Stimulated activated CD4-positive, alpha-beta T cell treated with anti-CD3 and anti-CD28 coated beads, TNF-alpha, amount 100 ng/mL, for 4 hours (primary cell): ENCODE measurements at places on chromosomes 7 and 10.

GRCh38 chr7:17466216-17466615 is 167.8 kb downstream of the AHR start:
- no peak for DNase-seq

- DNase-seq: no peak
Measured at GRCh38 chr7:158816995-158817394, 12.3 kb downstream of the ESYT2 start.

DNA sequence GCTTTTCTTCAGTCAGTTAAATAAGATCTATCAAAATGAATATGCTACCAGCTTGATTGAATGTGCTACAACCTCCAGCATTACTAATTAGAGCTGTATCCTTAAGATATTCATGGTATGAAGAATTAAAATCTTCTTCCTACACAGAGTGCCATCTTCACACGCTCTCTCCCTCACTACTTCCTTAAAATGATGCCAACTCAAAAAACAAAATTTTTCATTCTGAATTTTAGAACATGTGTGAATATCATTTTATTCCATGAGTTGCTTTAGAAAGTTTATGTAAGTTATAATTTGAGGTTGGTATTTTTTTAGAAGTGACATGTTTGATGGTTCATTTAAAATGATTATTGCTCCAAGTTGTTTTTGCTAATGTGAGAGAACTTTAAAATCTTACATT is 407.5 kb upstream of the CELF2 start:
- no peak for DNase-seq

GRCh38 chr7:157927313-157927925 is 590.6 kb downstream of the DNAJB6 start:
- no peak for DNase-seq

- no peak for DNase-seq
Measured at GRCh38 chr10:77297393-77297739, 340.2 kb downstream of the KCNMA1 start.

DNA sequence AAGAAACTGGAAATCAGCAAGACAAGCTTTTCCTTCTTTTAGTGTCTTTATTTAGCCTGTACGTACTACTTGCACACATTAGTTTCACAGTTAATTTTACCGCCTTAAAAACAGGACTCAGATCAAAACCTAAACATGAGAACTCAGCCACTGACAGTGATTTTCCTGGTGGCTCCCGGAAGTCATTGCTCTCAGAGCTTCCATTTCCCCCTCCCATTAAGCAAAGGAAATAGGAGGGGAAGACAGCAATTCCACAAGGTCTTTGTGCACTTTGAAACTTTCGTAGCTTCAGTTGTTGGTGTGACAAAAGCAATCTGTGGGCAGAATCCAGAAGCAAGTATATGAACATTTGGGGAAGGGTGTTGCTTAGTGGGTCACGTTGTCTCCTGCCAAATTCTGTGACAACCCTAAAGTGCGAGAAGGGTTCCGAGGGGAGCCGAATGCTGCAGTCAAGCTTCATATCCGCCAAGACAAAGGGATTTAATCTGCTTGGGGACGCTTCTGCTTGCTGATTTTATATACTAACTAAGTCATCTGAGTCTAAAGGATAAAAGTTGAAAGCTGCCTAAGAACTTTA is 30.4 kb downstream of the FAM53B start:
- DNase-seq: no peak

GRCh38 chr7:128948312-128948973 is 10.7 kb downstream of the IRF5 start:
- no peak for DNase-seq

DNA sequence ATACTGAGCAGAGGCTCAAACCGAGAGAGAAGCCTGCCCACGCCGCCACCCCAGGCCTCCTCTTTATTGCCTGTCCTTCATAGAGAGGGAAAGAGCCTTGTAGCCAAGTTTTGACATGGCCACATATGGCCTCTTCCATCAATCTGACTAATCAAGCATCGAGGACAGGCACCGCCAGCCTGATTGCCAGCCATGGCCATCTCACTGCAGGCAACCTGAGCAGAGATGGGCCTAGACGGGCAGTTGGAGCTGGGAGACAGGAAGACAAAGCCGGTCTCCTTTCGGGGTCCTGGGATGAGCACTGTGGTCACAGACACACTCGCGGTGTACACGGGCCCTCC is 67.2 kb downstream of the EBF3 start:
- DNase-seq: no peak

DNA sequence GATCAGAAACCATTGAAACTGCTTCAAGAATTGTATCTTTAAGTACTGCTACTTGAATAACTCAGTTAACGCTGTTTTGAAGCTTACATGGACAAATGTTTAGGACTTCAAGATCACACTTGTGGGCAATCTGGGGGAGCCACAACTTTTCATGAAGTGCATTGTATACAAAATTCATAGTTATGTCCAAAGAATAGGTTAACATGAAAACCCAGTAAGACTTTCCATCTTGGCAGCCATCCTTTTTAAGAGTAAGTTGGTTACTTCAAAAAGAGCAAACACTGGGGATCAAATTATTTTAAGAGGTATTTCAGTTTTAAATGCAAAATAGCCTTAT is 14.7 kb downstream of the HNRNPA2B1 start:
- DNase-seq: no peak

DNA sequence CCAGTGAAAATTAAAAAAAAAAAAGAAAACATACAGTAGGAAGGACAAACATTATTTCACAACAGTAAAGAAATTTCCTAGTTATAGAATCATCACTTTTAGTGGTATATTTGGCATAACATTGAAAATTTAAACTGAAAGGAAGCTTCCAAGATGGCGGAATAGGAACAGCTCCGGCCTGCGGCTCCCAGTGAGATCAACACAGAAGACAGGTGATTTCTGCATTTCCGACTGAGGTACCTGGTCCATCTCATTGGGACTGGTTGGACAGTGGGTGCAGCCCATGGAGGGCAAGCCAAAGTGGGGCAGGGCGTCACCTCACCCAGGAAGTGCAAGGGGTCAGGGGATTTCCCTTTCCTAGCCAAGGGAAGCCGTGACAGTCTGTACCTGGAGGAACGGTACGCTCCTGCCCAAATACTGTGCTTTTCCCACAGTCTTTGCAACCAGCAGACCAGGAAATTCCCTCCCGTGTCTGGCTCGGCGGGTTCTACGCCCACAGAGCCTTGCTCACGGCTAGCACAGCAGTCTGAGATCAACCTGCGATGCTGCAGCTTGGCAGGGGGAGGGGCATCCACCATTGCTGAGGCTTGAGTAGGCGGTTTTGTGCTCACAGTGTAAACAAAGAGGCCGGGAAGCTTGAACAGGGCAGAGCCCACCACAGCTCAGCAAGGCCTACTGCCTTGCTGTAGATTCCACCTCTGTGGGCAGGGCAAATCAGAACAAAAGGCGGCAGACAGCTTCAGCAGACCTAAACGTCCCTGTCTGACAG is 19.4 kb downstream of the PON3 start:
- DNase-seq: no peak

- no peak for DNase-seq
Measured at GRCh38 chr7:7449055-7449454, 86.6 kb downstream of the COL28A1 start.

GRCh38 chr10:124909563-124909962 is 32.4 kb upstream of the ZRANB1 start:
- no peak for DNase-seq

DNA sequence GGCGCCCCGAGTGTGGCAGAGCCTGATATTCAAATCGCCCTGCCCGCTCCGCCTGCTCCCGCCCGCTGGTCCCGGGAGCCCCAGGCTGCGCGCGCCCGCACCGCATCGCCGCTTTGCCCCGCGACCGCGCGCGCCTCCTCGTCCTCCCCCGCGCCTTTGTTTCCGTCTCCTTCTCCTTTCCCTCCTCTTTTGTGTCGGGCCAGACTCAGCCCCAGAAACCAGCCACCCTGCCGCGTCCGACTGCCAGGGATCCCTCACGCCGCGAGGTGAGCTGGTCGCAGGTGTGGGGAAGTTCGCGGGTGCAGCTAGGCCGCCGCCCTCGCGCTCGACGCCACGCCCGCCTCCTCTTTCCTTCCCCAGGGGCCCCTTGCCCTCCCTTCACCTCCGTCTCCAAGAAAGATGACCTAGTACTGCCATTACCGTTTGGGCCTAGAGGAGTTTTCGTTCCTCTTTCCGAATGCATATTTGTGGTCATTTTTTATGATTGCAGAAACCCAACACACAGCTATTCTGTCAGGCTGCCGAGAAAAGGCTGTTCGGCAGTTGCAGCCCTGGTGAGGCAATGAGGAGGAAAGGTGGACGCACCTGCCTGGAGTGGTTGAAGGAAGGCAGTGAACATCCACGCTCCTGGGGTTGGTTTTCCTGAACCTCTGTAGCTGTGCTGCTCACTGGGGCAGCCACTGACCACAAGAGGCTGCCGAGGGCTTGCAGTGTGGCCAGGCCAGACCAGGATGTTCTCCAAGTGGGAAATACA is 107.3 kb downstream of the SNX10 start:
- DNase-seq: no peak

DNA sequence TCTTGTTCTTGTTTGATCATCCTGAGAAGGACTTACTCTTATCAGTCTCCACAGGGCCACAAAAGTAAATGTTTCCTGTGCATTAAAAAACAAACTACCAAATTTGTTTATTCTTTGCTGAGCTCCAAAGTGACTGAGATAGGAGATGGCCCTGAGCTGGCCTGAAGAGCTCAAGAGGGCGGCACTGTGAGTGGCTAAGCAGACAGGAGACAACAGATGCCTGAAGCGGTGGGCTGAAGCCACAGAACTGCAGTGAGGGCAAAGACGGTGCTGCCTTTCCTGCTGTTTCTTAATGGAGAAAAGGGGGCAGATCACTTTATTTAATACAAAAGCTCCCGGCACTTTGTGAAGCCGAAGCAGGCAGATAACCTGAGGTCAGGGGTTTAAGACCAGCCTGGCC is 379.6 kb downstream of the ARL4A start:
- DNase-seq: no peak

DNA sequence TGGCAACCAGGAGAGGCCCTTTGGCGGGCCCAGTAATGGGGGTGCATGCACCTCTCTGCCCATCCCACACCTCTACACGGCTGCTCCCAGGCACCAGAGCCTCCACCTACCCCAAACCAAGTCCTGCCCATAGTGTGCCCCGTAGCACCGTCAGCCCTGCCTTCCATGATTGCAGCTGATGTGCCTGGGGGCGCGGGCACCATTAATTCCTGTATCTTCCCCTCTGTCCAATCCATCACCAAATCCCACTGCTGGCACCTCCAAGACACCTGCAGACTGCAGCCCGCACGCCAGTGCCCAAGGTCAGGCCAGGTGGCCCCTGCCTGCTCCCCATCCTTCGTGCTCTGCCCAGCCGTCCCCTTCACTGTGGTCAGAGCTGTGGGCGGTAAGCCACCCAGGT is 533.0 kb downstream of the PTPRN2 start:
- no peak for DNase-seq

GRCh38 chr10:71271662-71272055 is 47.4 kb upstream of the SLC29A3 start:
- DNase-seq: no peak

DNA sequence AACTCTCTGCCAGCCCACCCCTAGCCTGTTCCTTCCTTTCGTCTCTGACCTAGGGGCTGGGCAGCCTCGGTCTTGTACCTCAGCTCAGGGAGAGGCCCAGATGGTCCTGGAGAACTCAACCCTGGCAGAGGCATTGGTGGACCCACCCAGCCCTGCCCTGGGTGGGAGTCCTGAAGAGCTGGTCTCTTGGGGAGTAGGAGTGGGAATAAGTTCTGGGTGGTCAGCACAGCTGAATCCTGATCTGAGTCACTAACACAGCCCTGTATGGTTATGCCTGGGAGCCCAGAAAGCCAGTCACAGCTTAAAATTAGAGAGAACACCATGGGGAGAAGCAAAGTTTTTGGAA is 84.0 kb downstream of the SORBS1 start:
- DNase-seq: no peak

DNA sequence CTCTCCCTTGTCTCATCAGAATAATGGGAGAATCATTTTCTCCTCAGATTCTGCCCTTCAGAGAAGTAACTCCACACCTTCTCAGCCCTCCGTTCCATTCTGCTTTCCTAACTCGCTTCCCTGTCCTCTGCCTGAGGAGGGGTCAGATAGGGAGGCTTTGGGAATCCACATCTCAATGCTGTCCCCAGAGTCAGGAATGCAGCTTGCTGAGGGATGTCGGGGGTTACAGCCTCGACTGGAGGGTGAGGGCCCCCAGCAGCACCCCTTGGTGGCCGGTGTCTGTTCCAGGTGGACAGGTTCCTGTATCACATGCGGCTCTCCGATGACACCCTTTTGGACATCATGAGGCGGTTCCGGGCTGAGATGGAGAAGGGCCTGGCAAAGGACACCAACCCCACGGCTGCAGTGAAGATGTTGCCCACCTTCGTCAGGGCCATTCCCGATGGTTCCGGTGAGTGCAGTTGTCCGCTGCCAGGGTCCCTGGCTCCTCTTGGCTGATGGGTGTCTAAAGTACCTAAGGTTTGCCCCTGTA is 6.9 kb downstream of the HKDC1 start:
- DNase-seq: no peak
